Astrocyte (in vitro differentiated cells and primary cell): ENCODE measurements at places on chromosomes 2 and 18. TPM values are rescaled to one million over a fixed set of nuclear protein-coding genes. Genes with fewer than 3 reads are reported as not detected.

The MOB4 gene
- 30.4 and 31.0 TPM in 2 replicates for total RNA-seq

The ZNF142 gene
- total RNA-seq = 19.9 and 28.0 TPM in 2 replicates

The SCN7A gene
- 0.36 and 0.50 TPM in 2 replicates for total RNA-seq

DNA sequence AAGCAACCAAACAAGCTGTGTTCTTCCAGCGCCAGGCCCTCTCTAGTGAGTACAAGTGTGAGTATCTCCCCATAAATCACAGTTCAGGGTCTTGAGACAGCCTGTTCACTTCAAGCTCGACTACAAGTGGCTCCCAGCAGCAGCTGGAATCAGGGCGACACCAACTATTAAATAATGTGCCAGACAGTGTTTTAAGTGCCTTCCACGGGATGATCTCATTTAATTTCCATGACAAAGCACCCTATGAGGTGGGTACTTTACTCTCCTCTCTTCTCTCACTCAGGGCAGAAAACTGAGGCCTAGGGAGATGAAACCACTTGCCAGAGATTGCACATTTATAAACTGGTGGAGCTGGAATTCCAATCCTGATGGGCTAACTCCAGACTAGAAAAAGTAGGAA, 2.6 kb upstream of the FAM136A start:
- DNase-seq = no peak

GRCh38 chr2:74081763-74082110, 66.0 kb downstream of the BOLA3 start:
- no peak for DNase-seq
